Germinal center (tissue), 1 donor: ENCODE measurements at places on chromosomes 7 and 10.

DNA sequence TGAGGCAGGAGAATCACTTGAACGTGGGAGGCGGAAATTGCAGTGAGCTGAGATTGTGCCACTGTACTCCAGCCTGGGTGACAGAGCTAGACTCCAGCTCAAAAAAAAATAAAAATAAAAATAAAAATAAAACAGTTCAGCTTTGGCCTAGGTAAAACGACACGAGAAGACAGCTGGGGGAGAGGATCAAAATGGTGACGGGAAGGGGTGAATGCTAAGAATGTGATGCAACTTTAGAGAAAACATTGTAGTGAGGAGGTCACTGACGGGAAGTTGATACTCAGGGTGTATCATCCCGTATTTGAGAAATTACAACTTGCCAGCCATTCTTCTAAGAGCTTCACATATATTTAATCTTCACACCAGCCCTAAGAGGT is 1.1 kb downstream of the NDST2 start:
- DNase-seq: no peak

GRCh38 chr7:52695973-52696595 is 339.3 kb upstream of the POM121L12 start:
- no peak for DNase-seq

- no peak for DNase-seq
Observed at GRCh38 chr7:63080831-63081230, 917.8 kb upstream of the ZNF722 start.

DNA sequence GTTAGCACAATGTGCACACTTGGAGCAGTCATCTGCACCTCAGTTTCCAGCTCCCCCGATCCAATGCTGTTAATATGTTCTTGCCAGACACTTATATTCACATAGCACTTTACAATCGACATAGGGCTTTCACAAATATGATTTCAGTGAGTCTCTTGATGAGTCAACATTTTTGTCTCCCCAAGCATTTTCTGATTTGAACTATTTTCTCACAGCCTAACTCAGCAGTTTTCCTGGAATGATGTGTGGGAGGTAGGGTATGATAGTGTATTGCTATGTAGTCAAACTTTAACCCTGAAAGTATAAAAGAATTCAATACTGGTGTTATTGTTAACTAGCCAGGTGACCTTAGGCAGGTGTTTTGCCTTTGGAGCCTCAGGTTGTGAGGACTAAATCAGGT is 82.5 kb upstream of the LRGUK start:
- DNase-seq: no peak

DNA sequence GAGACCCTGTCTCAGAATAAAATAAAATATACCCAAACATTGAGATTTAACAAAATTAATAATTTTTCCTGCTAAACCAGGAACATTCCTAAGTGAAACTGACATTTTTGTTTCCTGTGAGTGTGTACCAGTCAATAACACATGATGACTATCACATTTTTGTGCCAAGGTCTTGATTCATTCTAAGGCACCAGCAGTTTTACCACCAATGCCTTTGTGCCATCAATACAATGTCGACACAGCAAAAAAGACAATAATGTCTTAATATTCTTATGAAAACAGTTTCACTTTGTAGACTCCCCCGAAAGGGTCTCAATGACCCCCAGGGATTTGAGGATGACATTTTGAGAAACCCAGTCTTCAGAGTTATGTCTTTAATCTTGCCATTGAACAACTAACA is 7.2 kb upstream of the CADPS2 start:
- DNase-seq: no peak

DNA sequence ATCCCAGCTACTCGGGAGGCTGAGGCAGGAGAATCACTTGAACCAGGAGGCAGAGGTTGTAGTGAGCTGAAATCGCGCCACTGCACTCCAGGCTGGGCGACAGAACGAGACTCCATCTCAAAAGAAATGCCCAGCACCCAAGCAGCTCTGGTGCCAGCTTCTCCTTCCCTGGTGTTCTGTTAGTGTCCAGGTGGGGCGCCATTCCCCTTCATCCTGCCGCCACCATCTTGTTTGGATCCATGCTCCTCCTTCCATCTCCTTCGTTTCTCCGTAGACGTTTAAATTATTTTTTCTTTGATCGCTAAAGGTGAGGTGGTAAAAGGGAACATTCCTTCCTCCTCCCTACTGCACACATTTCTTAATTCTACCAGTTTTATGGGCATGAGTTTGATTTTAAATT is 30.3 kb downstream of the PROSER2 start:
- DNase-seq: no peak

GRCh38 chr7:17912536-17913235 is 27.6 kb downstream of the SNX13 start:
- DNase-seq: no peak

- no peak for DNase-seq
Observed at GRCh38 chr10:98272656-98273055, 4.7 kb upstream of the LOXL4 start.

GRCh38 chr7:149776848-149777407 is 3.5 kb upstream of the ZNF467 start:
- DNase-seq: no peak

DNA sequence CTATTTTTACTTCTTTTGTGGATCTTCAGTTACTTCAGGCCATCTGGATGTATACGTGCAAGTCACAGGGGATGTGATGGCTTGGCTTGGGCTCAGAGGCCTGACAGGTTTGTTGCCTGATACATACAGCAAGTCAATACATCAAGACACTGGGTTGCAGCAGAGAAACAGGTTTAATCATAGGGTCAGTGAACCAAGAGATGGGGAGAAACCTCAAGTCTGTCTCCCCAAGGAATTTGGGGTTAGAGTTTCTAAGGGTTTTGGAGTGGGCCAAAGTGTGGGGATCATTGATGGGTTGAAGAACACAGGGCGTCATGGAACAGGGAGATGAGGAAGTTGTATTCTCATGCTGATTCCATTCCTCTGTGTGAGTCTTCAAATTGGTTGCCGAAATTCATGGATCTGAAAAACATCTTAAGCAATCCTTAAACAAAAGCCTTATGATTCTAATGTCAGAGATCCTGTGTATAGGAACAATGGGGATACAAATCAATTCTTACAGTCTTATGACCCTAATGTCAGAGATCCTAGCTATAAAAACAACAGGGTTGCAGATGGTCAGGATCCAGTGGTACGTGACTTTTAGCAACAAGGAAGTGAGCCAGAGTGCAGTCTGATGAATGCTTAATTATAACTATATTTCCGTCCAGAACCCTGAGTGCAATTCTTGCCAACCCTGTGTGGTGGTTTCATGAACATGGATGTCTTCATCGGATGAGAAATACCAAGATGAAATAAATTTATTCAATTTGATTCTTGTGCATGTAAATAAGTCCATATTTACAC is 18.9 kb downstream of the OTUD1 start:
- DNase-seq: no peak

DNA sequence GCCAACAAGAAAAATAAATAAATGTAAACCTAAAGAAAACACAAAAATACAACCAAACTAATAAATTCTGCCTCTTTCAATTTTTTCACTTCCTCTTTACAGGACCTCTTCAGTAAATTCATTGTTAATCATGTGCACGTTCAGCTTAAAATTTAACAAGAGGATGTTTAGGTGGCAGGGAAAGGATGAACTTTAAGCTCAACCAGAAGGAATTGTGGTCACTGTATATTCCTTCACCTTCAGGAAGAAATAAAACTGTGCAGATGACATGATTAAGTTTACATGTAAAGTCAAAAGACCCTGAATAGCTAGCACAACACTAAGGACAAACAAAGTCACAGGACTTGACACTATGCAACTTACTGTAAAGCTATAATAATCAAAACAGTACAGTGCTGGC is 33.0 kb downstream of the KIF5B start:
- DNase-seq: no peak

- no peak for DNase-seq
Observed at GRCh38 chr10:63717027-63717715, 196.0 kb downstream of the REEP3 start.

DNA sequence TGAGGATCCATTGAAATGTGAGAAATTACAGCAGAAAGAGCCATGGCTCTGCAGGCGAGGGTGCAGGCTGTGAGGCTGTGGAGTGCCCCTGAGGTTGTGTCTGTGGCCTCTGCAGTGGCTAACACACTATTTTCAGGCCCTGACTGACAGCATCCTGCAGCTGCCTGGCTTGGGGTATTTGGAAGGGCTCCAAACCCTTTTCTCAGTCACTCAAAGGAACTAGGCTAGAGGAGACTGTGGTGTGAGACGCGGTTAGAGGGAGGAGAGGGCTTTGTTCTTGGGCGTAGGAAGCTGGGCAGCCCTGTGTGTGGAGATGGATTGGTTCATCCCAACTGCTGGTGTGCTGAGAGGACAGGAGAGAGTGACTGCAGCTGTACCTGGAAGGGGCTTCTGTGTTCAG is 134.9 kb downstream of the RAMP3 start:
- no peak for DNase-seq

DNA sequence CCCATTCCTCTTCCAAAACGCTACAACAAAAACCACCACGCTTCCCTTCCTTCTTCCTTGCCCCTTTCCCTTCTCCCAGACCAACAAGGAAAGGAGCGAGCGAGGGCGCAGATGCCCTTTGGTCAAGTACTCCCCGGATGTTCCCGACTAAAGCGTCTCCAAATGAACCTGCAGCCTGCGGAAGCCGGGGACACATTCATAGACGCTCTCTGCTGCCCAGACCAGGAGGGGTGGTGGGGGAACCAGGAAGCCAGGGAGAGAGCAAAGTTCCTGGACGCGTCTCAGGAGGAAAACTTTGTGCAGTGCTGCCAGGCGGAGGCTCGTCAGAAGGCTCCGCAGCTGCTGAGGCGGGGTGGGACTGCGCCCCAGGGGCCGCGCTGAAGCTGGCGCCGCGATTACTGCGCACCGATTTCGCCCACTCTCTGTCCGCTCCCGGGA is 754 bp downstream of the SEMA3D start:
- no peak for DNase-seq

GRCh38 chr7:98831641-98832221 is 38.1 kb downstream of the TMEM130 start:
- no peak for DNase-seq

DNA sequence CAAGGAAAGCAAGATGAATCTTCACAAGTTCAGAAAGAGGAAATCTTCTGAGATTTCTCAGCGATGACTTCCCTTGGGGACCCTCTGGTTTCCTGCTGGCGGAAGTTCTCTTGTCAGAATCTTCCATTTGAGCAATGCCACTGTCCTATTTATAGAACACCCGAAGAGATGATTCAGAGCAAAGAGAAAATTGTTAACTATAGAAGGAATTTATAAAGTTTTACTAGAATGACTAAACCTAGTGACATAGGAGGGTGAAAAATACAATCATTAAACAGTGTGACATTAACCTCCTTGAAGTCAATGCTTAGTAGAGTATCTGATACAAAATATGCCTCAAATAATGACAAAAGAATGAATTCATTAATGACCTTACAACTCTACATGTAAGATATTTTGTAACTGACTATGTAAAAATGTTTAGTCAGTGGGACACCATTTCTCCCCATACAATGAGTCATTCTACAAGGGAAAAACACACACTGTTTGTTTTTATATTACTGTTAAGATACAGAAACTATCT is 206.5 kb upstream of the CNTNAP2 start:
- DNase-seq: no peak

- DNase-seq: no peak
Observed at GRCh38 chr10:119703903-119704508, 21.8 kb upstream of the INPP5F start.

- no peak for DNase-seq
Observed at GRCh38 chr7:133609806-133610205, 356.9 kb downstream of the EXOC4 start.

GRCh38 chr10:106224676-106225075 is 939.8 kb downstream of the SORCS1 start:
- DNase-seq: no peak

- DNase-seq: no peak
Observed at GRCh38 chr10:119761106-119761505, 35.3 kb downstream of the INPP5F start.
